SK-N-SH (cell line): ENCODE measurements at places on chromosomes 2 and 18.
A peak's percentile ranks its signal among the peaks of the same experiment; 100 is the strongest.

- no peak for DNase-seq
These were observed 93.1 kb downstream of the CABLES1 start for GRCh38 chr18:23228102-23229061.

- no peak for DNase-seq
These were observed 59.8 kb upstream of the SLC8A1 start for GRCh38 chr2:40511661-40512213.

- peak; percentile 46 for DNase-seq
These were observed at the start of gene IGFBP5 for GRCh38 chr2:216695401-216695821. TSS of gene IGFBP5 (minus strand) at chr2:216695549. CDS start at chr2:216694775, 774 bp downstream.

DNA sequence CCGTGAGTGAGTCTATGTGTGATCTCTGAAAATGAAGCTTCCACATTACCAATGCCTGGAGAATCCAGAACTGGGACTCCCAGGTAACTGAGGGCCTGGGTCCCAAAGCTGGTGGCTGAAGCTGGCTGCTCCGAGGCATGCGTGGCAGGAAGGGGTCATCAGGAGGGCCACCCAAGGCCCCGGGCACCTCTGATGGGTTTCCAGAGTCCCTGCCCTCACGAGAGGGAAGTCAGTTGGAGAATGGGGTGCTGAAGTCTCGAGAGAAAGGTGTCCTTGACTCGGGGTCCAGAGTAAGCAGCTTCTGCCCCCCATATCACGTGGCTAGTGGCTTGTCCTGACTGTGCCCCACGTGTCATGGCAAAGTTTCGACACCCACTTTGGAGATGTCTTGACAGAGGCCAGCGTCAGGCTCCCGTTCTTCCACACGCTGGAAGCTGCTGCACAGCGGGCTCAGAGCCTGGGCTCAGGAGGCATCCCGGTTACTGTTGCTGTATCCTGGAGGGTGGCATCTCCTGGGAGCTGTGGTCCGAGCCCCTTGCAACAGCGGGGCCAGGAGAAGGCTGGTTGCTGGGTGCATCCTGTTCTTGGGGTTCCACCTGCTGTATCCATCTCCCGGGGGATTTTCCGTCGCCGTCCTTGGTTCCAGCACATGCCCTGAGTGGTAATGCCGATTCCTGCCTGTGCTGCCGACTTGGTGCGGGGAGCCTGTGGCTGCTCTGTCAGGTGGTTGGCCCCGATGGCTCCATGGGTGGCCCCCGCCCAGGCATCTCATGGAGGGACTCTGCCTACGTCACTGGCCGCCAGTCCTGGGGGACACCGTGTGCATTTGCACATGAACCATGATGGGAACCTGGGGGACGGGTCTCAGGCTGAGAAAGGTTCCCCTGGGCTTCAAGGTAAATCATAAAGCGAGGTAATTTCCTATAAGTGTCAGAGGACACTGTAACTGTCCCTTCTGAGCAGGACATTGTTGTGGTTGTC is 183.3 kb upstream of the HDAC4 start:
- DNase-seq = no peak

DNA sequence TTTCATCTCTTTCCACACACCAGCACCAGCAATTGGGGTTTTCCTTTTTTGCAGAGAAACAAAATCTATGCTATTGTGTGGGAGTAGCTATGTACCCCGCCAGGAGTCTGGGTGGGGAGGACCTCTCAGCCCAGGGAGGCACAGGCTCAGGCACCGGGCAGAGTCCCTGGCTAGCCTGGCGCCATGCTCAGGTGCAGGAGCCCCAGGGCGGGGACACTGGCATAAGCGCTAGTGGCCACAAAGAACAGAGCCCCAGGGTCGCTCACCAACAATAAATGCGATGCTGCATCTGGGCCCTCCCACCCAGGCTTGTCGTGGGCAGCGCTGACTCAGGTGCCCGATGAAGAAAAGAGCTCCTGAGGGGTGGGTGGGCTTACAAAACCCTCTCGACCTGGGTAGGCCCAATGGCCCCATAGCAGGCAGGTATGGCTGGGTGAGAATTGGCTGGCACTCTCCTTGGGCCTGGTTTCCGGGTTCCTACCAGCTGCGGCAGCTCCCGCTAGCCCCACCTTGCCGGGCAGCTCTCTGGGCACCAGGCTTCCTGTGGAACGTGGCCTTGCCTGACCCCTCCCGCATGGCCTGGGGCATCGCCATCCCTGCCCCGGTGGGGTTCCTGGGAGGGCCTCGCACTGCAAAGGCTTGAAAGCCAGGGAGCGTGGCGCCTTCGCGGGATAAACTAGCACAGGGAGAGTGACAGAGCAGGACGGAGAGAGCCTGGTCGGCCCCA is 31.8 kb upstream of the COL6A3 start:
- no peak for DNase-seq

DNA sequence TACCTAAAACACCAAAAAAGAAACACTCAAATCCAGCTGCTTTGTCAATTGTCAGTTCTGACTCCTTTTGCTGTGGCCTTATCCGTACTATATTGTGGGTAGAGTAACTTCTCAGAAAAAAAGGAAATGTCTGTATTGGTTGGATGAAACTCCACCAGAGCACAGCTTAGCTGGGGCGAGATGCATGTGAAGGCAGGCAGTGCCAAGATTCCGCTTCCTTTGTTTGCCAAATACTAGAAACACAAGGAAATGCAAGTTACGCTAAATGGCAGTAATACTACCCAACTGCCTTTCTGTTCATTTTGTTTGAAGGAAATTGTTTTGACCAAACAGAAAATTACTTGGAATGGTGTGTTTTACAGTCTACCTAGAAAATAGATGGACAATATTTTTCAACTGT is 10.0 kb downstream of the KLF11 start:
- DNase-seq = no peak

- DNase-seq = no peak
These were observed 6.9 kb downstream of the CD8A start for GRCh38 chr2:86783615-86784339.

GRCh38 chr18:22559414-22560274 is 141.9 kb upstream of the CTAGE1 start:
- peak; percentile 74 for DNase-seq

DNA sequence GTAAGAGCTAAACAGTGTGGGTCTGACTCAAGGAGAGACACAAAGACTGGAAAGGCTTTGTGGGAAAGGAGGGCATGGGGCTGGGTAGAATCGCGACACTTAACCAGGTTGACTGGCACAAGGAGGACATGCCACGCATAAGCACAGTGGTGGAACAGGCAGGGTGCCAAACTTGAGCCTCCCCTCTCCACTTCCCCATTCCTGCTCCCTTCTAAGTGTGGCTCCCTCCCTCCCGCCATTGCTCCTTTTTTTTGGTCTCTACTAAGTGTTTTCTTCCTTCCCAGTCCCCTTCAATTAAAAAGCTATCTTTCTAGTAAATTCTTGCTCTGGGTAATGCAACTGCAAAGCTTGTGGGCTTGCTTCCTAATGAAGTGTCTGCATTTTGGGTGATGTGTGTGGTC is 40.3 kb upstream of the ZFP36L2 start:
- DNase-seq = no peak

DNA sequence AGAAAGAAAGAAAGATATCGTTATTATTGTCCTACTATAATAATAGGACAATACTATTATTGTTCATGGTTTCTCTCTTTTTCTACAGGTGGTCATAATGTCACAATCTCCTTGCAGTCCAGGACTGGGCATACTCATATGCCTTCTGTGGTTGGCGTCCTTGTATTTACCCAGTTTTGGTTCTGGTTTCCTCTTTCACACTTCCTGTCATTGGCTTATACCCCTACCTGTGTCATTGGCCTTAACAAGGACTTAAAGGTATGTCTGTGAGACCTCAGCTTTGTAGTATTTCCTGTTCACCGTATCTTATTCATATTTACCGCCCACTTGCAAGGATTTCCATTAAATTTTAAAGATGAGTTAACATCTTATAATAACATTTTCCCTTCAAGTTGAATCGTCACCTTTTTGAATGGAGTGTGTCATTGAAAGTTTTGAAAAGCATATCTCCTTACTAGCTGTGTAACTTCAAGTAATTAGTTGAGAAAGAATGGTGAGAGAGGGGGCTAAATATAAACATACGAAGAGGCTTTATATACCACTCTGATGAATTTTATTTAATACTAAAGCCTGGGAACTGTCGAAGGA is 36.5 kb upstream of the HTR2B start:
- no peak for DNase-seq

GRCh38 chr2:144514616-144515091 is 5.3 kb downstream of the ZEB2 start:
- no peak for DNase-seq

DNA sequence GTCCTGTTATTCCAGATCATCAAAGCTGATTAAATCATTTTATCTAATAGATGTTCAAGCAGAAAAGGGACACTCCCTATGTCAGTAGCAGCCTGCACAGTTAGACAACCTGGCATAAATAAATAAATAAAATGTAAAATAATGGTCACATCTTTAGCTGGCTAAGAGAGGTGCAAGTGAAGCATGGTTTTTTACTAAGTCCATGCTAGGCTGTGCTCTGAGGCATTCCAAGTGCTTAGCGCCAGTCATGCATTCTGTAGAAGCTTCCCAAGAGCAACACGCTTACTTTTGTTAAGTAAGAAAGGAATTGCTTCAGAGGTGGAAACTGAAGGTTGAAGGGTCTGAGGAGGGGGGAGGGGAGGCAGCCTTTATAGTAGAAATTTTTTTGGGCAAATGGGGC is 351.2 kb downstream of the CDH2 start:
- no peak for DNase-seq

DNA sequence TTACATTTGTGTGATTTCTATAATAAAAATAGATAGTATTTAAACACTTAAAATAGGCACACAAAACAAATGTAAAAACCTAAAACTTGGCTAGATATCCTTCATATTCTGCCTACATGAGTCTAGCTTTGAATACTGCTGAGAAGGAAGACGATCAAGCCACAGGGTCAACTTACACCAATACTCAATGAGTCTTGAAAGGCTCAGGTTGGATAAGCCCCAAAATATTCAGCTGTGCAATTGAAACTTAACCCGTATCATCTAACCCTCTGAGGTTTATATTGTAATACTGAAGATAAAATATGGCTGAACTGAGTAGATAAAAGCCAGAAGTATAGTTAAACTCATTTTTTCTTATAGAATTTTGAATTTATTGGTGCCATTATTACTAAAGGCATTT is 313.0 kb upstream of the NRXN1 start:
- no peak for DNase-seq

GRCh38 chr18:49917742-49918141 is 104.4 kb upstream of the ACAA2 start:
- DNase-seq = no peak

DNA sequence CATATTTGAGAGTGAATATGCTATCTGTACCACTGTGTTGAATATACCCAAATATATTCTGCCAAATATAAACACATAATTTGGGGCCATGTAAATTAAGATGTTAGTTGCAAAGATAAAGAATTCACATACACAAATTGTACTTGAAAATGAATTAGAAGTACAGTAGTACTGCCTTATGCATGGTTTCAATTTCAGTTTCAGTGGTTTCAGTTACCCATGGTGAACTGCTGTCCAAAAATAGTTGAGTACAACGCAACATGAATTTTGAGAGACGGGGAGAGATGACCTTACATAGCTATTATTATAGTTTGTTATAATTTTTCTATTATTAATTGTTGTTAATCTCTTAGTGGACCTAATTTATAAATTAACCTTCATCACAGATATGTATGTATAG is 1313.0 kb upstream of the FAM98A start:
- no peak for DNase-seq

DNA sequence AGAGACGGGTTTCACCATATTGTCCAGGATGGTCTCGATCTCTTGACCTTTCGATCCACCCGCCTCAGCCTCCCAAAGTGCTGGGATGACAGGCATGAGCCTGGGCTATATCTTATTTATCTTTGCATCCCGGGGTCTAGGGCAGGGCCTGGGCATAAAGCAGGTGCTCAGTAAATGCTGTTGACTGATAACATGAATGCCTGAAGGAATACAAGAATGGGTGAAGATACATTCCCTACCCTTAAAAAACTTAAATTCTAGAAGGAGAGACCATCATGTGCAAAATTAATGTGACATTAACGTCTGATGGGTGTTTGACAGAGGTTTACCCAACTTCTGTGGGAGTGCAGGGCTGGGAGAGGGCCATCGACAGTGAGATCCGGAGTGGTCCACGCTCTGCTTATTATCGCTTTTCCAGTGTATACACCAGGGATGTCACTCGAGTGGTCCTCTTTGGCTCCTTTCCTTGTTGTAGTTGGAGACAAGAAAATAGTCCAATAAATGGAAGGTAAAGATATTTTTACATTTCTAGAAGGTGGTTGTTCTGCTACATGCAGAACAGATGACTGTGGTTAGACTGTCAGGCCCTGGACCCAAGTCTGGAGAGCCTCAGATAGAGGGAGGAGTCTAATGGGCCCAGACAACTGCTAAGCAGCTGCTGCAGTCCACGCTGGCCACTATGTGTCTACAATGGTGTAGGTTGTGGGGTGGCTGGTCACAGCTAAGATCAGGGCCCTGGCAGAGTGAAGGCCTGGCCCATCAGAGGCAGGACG is 131.7 kb downstream of the MYCN start:
- no peak for DNase-seq

GRCh38 chr2:52658598-52658997 is 1109.0 kb upstream of the CHAC2 start:
- DNase-seq = no peak

DNA sequence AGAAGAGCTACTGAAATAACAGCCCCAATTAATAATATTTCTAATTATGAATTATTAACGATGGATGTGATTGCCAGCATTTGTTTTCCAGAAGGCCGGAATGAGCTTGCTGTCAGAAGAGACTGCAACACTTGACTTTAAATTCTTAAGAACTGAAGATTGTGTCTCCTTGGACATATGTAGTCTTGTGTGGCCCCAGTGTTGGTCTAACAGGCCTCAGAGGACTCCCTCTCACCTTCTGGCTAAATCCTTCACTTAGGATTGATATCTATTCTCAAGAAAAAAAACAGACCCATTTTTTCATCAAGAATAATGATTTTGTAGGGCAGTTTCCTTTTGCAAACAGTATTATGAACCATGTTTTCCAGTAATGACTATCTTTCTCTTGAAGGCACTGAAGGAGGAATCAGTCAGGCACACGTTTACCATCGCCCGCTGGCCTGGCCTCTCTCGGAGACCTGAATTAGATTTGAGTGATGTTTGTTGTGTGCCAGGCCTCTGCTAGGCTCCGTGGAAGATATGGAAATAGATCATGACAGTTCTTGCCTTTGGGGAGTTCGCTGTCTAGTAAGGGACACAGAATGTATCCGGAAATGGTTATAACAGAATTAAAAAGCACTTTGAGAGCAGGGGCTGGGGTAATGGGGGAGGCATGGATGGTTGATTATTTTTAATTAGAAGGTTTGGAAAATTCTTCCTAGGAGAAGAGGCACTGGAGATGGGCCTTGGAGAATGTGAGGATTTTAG is 258.0 kb downstream of the MYCN start:
- DNase-seq = peak; percentile 86

DNA sequence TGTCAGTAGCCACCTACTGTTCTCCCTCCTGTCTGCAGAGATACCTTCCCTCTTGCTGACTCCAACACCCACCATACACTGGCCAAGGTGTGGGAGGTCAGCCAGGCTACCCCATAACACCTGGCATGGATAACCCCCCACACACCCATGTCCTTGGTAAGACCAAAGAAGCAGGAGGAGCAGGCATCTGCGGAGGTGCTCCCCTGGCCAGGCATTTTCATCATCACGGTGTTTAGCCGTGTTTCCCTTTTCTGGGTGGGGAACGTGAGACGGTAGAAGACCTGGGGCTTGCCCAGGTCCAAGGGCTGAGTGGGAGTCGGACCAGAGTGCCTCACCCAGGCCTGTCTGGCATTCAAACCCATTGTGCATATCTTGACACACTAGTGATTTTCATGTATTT is 150.3 kb downstream of the SMAD7 start:
- no peak for DNase-seq
